ENCODE measurements at places on chromosomes 1 and 21. TPM values are rescaled to one million over a fixed set of nuclear protein-coding genes. Genes with fewer than 3 reads are reported as not detected.
A peak's percentile ranks its signal among the peaks of the same experiment; 100 is the strongest.

Gene PKLR
- 1.1 TPM for total RNA-seq

Gene MEX3A
- 3.2 TPM for total RNA-seq

Gene SMIM11
- 3.5 TPM for total RNA-seq

Gene DSCAM
- total RNA-seq = not detected

Gene CIART
- total RNA-seq = 0.27 TPM

Gene TMEM52
- 0.27 TPM for total RNA-seq

Gene AIRE
- 0.27 TPM for total RNA-seq

Gene PCAT6
- total RNA-seq = 1.1 TPM

Gene GFI1
- total RNA-seq = 15.9 TPM

Gene RBP7
- not detected for total RNA-seq

Gene KAZN
- total RNA-seq = 0.54 TPM

Gene CFAP74
- total RNA-seq = not detected

Gene NGF
- total RNA-seq = not detected

DNA sequence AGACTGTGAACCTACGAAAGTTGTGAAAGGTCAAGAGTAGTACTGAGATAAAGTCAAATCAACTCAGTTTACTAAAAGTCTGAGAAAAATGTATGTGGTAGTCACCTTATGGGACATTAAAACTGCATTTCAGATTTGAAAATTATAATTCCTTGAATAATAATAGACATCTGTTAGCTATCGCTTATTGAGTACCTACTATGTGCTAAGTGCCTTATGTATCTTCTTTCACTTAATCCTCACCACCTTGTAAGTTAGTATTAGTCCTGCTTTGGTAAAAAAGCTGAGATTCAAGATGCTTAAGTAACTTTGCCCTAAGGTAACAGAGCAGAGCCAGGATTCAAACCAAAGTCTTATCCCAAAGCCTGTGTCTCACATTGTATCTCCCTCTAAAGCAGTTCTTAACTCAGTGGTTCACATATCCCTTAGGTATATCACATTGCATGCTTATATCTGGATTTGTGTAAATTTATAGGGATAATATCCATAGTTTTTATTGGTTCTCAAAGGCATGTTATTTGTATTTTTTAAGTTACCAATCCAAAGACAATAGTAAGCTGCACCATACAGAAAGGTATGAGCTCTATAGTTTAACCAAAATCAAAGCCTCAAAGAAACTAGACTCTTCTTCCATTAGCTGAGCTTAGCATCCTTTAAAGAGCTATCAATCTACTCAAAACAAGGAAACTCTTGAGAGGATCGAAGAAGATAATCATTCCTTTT lies 865 bp downstream of the PIGC start:
- DNase-seq = no peak

- no peak for DNase-seq
Observed at GRCh38 chr1:78240191-78240590, 194.4 kb downstream of the GIPC2 start.

- DNase-seq = peak; percentile 40
Observed at GRCh38 chr1:116514708-116515525, 55.9 kb downstream of the CD58 start.

DNA sequence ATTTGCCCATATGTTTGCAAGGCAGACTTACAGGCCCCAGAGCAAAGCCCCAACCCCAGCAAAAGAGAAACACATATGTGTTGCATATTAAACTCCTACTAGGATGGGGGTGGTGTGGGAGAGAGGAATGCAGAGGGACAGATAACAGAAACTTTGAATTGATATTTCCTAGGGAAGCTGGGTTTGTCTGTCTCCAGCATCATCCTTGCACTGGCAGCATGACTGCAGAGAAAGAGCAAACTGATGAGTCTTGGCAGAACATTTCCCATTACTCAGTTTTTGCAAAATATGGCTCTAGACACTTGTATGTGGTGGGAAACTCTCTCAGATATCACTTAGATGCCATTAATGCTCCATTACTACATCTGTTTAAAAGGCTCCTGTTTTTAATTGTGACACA lies 43.8 kb upstream of the MARK1 start:
- DNase-seq = no peak

DNA sequence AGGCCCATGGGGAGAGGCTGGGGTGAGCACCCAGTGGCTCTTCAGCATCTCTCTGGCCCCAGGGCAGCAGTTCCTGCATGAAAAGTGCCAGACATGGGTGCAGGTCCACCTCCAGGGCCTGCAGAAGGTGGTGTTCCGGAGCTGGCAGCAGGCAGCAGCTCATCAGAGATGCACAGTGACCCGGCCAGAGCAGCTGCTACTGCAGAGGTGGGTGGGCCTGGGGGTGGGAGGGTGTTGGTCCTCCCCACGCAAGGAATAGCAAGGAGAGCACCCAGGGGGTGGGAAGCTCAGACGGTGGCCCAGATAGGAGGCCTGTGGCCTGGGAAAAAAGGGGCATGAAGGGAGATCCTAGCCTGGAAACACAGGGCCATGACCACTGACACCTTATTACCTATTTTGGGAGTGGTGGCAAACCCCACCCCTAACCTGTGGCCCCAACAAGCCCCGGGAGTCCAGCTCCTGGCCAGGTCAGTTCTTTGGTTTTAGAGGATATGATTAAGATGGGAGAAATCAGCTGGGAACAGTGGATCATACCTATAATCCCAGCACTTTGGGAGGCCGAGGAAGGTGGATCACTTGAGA lies 20.2 kb downstream of the C1orf167 start:
- DNase-seq = no peak

- DNase-seq = no peak
Observed at GRCh38 chr1:223474804-223475203, 81.6 kb downstream of the CCDC185 start.

GRCh38 chr1:8625981-8626898 lies 191.2 kb downstream of the RERE start:
- no peak for DNase-seq

DNA sequence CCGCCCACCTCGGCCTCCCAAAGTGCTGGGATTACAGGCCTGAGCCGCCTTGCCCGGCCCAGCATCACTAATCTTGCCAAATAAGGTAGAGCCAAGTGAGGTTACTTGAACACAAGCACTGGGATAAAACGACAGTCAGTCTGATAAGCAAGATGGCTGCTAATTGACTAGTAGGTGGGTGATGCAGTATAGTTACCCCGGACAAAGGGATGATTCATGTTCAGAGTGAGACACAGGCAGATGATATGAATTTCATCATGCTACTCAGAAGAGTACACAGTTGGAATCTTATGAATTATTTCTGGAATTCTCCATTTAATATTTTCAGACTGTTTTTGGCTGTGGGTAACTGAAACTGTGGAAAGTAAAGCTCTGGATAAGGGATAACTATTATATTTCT lies 178.4 kb downstream of the USP25 start:
- no peak for DNase-seq

- no peak for DNase-seq
Observed at GRCh38 chr1:15609631-15610030, 7.6 kb upstream of the DDI2 start.

DNA sequence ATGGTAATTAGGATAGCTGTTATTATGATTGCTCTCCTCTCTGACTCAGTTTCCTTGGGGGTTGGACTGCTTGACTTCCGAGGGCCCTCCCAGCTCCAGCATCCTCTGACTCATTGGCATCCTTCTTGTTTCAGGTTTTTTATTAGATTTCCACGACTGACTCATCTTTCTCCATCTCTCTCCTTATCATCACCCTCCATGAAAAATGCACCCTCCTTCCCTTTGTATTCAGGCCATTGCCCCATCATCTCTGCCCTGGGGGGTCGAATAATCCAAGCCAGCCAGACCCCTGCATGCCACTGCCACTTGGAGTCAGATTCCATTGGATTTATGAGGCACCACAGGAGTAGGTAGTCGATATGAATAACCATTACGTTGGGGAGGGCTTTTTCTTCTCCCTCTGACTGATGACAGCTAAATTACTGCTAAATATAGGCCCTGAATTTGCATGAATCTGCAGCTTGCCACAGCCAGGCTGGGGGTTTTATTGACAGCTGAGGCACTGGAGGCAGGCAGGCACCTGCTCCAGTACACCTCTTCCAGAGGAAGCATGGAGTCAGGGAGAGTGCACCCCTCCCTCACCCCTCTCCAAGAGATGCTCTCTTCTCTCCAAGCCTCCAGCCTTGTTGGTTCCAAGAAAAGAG lies 91.7 kb downstream of the C1orf94 start:
- DNase-seq = no peak

GRCh38 chr1:86852782-86853408 lies 61.0 kb downstream of the SELENOF start:
- no peak for DNase-seq

GRCh38 chr1:43358121-43358745 lies 548 bp upstream of the CDC20 start:
- no peak for DNase-seq

GRCh38 chr1:241551759-241552638 lies 19.8 kb downstream of the KMO start:
- peak; percentile 80 for DNase-seq

DNA sequence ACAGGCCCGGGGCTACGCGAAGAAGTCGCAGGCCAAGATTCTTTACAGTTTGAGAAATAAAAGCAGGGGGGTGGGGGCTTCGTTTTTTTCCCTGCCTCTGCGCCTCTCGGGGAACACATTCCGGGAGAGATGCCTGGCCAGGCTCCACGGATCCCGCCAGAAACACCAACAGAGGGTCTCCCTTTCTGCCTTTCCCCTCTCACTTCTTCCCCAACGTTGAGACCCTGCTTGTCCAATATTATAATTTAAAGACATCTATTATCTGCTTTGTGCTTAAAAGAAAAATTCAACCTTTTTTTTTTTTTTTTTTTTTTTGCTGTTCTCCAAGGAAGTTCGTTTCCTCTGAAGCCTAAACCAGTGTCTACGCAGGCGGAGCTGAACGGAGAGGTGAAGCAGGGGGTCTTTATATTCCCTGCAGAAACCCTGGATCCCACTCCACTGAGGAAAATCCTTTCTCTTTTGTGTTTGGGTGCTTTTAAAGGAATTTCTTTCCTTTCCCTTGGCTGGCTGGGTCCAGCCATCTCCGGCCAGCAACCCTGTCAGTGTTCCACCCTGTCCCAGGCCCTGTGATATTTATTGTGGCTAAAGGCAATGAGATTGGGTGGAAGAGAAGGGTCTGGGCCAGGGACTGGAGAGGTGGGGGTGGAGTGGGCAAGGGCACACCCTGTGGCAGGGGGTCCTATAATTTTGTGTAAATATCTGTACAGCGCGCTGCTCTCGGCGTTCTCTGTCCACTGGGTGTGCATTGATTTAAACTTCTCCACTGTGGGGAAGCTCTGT lies 2.2 kb downstream of the FOXD2 start:
- DNase-seq = no peak

GRCh38 chr1:86035101-86035500 lies 121.5 kb downstream of the COL24A1 start:
- DNase-seq = no peak

- DNase-seq = no peak
Observed at GRCh38 chr1:51519865-51520699, 1.0 kb upstream of the EPS15 start.

GRCh38 chr1:236748268-236748870 lies 46.7 kb upstream of the MTR start:
- DNase-seq = no peak

DNA sequence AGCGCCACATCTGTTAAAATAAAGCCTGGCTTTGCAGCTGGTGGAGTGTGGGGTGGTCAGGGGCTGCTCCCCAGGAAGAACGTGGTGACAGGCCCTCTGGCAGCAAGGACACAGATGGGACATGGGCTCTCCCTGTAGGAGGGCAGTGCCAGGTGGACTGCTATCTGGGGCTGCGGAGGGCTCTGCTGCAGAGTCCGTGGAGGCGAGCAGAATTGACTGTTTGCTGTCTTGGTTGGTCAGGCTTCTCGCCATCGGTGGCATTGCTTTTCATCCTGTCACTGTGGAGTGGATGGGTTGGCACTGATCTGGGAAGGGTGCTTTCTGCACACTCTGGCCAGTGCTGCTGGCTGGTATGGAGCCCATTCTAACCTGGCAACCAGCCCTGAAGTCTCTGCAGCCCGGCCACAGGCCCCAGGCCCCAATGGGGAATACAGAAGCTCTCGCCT lies 103.0 kb downstream of the LAMC2 start:
- no peak for DNase-seq

DNA sequence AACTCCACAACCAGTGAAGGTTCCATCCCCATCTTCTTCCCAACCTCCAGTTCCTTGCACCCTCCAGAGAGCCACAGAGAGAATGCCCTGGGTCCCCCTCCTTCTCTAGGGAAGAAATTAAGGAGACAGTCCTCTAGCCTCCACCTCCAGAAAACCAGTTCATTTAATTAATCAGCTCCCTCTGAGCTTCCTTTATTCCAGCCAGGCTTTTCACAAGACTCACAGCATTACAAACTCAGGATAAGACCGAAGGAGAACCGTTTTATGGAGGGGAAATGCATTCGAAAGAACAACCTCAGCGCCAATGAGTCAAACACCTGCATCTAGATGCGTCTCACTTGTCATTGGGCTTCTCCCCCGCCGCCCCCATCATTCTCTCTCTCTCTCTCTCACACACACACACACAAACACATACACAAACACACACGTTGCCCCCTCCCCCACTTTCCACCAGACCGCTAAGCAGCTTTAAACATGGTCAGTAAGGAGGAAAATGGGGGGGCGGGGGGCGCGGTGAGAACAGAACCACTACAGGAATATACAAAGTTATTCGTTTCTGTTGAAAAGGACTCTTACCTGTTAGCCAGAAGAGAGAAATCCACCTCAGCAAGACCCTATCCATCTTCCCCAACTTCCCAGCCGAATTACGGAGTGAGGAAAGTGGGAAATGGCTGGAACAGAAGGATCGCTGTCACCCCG lies 544 bp downstream of the ILDR2 start:
- DNase-seq = peak; percentile 24

GRCh38 chr1:152252157-152252556 lies 28.2 kb upstream of the HRNR start:
- DNase-seq = no peak

DNA sequence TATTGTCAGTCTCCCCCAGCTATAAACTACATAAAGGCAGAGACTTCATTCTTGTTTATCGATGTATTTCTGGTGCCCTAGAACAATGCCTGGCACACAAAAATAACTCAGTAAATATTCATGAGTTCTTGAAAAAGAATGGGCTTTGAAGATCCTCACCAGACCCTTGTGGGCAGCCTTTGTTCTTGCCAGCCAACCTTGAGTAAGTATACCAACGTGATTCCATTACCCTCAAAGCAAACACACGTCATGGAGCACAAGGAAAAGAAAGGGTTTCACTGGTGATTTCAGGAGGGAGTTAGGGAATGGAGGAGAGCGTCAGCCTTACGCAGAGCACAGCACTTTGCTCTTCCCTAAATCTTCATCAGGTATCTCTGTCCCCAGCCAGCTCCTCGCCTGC lies 29.4 kb downstream of the NMNAT2 start:
- DNase-seq = no peak

GRCh38 chr1:42720868-42721267 lies 19.2 kb downstream of the CLDN19 start:
- DNase-seq = no peak

GRCh38 chr1:92411511-92411910 lies 75.2 kb downstream of the GFI1 start:
- peak; percentile 52 for DNase-seq

GRCh38 chr1:175317779-175318178 lies 125.2 kb upstream of the KIAA0040 start:
- no peak for DNase-seq

GRCh38 chr21:42407476-42407875 lies 3.8 kb downstream of the UBASH3A start:
- DNase-seq = no peak

GRCh38 chr1:157154940-157155514 lies 16.8 kb upstream of the ETV3 start:
- peak; percentile 77 for DNase-seq

- no peak for DNase-seq
Observed at GRCh38 chr1:91791691-91792488, 94.1 kb downstream of the TGFBR3 start.

- no peak for DNase-seq
Observed at GRCh38 chr1:116033322-116033721, 57.0 kb downstream of the SLC22A15 start.

- no peak for DNase-seq
Observed at GRCh38 chr21:36955783-36956182, 10.7 kb downstream of the HLCS start.
